Stimulated activated CD8-positive, alpha-beta memory T cell treated with anti-CD3 and anti-CD28 coated beads, Interleukin-4, amount 100 ng/mL, for 4 hours (primary cell): ENCODE measurements at places on chromosomes 1 and 21.

DNA sequence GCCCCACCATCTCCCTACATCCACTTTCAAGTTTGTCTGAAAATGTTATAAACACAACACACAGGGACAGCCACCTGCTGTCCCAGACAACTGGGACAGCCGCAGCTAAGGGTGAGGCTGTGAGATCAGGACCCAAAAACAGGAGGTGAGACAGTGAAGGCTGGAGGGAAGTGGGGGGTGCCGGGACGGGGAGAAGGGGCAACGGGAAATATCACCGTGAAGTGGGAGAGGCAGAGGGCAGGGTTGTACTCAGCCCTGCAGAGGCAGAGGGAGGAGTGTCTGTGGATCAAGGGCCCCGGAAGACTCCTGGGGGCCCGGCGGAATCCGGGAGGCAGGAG, 114.4 kb downstream of the CASZ1 start:
- DNase-seq, result no peak

DNA sequence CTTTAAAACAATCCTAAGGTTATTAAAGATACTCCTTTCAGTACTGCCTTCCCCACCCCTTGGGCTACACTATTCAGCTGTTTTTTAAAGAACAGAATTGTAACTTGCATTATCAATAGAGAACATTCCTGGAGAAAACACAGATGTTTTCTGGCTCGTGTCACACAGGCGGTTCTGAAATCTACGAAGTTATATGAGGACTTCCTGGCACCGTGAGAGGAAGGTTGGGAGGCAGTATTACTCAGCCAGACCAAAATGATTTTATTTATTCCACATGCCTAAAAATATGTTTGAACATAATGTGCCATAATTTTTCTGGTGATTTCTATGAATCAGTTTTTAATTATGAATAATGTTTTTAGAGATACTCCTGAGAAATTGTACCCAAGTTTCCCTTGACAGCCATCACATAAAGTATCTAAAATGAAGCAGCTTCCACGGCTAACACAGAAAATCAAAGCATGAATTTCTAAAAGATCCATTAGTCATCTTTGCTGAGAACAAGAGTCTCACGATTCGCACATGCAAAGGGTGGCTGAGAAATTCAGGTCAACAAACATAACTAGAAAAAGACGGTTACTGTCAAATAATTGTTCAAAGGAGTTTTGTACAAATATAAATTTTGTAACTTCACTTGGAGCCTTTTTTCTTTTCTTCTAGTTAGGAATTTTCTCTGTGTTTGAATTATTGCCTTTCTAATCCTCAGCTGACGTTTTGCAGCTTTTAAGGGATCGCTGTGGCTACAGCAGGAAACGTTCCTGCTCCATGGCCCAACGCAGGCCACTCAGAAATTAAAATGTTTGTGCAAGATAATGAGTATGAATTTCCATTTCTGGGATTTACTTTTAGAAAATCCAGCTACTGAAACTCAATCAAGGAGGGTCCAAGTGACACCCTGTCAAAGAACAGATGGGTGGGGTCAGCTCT, 8.0 kb upstream of the SIM2 start:
- DNase-seq, result no peak

DNA sequence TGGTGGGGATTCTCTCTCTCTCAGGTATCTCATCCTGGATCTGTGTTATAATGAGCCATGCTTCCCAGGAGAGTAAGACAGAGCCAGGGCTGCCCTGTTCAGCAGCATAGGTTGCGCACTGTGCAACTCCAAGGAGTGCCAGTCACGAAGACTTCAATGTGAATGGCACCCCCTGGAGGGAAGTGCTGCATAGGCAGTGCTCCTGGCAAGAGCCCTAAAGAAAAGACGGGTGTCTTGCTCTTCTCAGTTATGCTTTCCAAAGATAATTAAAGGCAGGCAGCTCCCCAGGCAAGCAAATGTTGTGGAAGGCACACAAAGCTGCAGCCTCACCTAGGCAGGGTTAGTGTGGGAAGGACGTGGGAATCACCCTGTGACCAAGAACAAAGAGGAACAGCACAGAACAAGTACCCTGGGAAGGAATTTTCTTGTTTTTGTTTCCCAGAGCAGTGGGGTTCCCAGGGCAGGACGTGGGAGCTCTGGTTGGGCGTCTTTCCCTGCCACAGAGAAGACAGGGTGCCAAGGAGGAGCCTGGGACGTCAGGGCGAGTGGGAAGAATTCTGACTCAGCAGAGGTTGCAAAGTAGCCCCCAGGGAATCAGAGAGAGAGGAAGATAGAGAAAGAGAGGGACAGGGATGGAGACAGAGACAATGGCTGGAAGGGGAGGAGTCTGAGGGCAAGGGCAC, 120.9 kb downstream of the KCNN3 start:
- DNase-seq, result no peak

GRCh38 chr1:20603504-20604464, 14.9 kb downstream of the CDA start:
- no peak for DNase-seq

- DNase-seq, result no peak
These were observed 10.6 kb downstream of the CEP170 start for GRCh38 chr1:243244432-243244841.

DNA sequence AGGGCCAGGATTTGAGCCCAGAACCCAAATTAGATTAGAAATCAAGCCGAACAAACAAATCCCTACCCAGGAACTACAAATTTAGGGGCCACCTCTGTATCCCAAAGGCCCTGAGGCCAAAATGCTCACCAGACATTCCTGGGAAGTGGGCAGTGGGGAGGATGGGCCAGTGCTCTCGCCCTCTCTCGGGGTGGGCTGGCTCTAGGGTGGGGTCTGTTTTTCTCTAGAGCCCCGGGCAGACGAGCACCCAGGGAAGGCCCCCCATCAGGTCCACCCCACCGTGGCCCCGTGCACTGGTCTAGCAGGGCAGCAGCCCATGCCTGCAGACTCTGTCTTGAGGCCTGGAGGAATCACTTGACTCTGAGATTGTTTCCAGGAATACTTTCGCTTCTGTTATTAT, 252.0 kb downstream of the RRAGC start:
- no peak for DNase-seq

GRCh38 chr1:213269829-213270228, 218.8 kb downstream of the RPS6KC1 start:
- DNase-seq, result no peak

DNA sequence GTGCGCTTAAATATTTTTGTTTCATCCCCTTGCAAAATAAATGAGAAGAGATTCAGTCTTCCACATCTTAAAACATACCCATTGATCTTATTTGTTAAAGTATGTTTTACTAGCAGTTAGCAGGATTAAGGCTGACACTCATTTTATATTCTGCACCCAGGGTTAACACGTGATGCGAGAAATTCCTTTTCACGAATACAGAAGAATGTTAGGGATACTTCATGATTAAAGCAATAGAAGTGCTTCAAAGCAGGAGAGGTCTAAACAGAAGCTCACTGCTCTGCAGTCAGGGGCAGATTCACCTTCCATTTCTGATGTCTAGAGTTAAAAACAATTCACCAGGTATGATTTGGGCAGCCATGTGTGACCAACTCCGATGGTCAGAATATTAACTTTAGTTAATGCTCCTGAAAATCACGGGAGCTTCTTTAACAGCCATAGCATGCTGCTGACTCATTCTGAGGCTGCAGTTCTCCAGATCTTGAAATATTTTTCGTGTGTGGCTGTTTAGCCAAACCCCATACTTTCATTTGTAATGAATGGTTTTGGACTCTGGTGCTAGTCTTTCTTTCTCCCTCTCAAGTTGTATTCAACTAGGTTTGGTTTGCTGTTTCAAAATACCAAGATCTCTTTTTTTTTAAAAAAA, 19.7 kb downstream of the BCAR3 start:
- no peak for DNase-seq

- no peak for DNase-seq
These were observed 217.5 kb downstream of the PLA2G4A start for GRCh38 chr1:187046293-187046692.

DNA sequence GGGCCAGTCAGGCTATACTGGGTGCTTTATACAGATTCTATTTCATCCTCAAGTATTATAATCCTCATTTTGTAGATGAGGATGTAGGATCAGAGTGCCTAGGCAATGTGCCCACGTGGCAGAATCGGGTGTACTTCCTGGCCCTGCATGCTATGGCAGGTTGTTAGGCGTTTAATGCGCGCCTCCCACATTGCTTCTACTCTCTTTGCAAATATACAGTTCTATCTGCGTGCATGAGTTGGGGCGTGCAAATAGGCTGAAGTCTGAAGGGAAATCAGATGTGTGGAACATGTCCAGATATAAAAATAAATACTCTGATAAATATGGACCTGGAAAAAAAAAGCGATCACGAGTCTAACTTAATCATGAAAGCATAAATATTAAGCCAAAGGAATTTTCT, 194.7 kb upstream of the FMN2 start:
- no peak for DNase-seq

DNA sequence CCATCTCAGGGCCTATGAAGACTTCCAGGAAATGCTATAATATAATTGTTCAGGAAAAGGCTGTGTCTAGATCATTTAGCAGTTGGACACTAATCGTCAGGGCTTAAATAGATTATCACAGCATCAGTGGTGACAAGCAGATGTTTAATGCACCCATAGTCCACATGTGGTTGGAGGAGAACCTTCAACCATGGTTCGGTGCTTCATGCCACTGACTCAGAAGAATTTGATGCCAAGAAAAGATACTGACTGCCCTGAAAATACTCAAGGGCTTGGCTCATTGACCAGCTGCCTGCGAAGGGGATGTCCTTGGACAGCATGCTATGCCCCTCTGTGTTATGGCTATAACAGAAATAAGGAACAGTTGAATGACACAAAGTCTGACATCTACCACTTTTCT, 175.7 kb downstream of the HHIPL2 start:
- DNase-seq, result no peak
